ENCODE measurements at places on chromosomes 2 and 18.

DNA sequence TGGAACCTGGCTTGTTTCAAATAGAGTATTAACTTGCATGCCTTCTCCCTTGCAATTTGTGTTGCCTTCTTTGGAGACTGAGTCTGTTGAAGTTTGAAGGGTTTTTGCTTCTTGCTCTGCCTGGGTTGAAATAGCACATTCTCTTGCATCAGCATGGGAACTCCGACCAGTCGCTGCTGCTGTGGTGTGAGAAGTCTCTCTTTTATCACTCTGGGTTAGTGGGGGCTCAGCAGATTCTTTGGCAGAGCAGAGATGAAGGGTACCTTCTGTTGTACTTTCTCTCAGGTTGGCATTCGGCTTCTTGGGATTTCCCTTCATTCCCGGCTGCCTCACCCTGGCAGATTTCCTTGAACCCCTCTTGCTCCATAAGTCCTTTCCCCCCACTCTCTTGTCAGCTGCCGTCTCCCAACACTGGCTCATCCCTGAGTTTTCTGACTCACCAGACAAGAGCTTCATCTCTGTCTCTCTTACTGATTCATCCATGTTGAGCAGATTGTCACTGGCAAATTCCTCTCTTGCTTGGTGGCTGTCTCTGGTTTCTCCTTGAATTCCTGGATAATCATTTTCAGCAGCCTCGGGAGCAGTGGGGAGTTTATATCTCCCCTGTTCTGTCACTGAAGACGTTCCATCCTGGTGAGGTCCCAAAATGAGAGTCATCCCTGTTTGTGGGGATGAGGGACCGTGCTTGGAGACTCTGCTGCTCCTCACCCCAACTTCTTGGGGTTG lies 49.9 kb downstream of the ALPK2 start:
- no peak for DNase-seq

GRCh38 chr2:72629062-72629461 lies 196.8 kb downstream of the EXOC6B start:
- no peak for DNase-seq

- no peak for DNase-seq
Observed at GRCh38 chr2:137566387-137566786, 397.9 kb upstream of the HNMT start.

DNA sequence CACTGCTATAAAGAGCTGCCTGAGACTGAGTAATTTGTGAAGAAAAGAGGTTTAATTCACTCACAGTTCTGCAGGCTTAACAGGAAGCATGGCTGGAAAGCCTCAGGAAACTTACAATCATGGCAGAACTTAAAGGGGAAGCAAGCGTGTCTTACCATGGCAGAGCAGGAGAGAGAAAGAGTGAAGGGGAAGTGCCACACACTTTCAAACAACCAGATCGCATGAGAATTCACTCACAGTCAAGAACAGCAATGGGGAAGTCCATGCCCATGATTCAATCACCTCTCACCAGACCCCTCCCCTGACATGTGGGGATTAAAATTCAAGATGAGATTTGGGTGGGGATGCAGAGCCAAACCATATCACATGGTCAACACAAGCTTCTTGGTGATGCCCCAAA lies 34.7 kb upstream of the CDK5R2 start:
- no peak for DNase-seq

DNA sequence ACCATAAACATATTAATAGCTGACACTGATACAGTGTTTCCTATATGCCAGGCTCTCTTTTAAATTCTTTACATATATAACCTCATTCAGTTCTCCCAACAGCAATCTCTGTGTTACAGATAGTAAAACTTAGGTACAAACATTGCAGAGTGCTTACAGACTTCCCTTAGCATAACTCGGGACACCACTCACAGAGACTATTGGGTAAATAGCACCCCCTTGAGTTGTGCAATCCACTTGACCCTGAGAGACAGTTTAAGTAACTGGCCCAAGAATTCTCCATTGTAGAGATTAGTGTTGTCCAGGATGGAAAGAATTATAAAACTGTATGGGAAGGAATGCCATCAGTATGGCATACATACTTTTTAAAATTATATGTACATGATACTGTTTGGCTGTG lies 110.1 kb downstream of the POLE4 start:
- no peak for DNase-seq

DNA sequence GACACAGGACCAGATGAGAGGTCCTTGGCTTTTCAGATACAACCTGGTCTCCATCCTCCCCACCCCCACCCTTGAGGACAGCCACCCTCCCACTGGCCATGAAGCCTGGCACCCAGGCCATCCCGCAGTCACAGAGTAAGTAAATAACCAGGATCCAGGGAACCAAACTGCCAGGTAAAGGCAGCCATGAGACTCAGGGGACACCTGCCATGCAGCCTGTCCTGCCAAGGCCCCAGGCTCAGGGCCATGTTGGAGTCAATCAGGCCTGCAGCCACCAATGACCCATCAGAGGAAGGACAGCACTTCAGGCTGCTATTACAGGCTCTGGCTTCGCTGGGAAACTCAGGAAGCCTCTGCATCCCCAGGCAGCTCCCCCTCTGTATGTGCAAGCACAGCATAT lies 15.6 kb downstream of the SPATA3 start:
- no peak for DNase-seq

- DNase-seq, result no peak
Observed at GRCh38 chr2:172480301-172481218, 53.2 kb downstream of the ITGA6 start.

DNA sequence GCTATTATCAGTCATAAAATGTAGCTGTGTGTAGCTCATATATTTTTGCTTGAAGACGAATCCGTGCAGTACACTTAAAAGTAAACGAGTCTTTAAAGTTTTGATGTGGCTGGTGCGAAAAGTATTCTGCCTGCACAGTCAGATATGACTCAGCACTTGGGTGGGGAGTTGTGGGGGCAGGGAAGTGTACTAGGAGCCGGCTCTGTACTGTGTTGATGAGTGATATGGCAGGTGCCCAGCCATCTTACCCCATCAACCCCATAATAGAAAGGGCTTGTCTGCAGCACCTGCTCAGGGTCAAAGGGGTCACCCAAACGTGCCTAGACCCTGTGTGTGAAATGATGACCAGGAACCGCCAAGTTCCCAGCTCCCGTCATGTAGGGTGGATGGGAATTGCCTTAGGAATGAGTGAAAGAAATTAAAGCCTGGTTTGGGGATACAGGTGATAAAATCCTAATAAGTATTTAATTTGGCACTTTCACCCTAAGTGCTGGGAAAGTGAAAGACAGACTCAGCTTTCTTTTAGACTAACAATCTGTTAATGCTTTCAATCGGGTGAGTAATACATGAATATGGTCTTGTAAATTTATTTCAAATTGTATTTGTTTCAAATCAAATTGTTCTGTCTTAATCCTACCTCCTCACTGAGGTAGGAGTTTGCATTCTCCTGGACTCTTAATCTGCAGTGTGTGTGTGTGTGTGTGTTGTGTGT lies 48.0 kb downstream of the BCL2L11 start:
- DNase-seq, result no peak

GRCh38 chr2:1856475-1856874 lies 112.2 kb upstream of the PXDN start:
- DNase-seq, result no peak

DNA sequence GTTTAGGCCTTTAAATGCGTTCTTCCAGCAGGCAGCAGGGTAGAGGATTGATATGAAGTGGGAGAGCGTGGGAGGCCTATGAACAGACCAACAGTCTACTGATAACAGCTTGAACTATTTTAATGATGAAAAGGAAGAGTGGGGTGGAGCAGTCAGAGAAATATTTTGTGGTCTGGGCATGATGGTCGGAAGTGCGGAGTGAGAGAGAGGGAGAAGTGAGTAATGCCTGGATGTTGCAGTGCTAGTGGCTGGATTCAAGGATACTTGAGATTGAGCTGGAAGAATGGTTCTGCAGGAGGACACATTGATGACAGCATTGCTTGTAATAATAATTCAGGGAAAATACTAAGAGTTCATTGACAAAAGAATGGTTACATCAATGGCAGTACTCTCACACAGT lies 151.0 kb upstream of the DAPL1 start:
- no peak for DNase-seq

- DNase-seq, result no peak
Observed at GRCh38 chr18:6017171-6017570, 121.8 kb upstream of the TMEM200C start.

GRCh38 chr2:74578408-74578807 lies 23.9 kb downstream of the DOK1 start:
- no peak for DNase-seq

- DNase-seq, result no peak
Observed at GRCh38 chr2:135844301-135844895, 7.4 kb upstream of the LCT start.

DNA sequence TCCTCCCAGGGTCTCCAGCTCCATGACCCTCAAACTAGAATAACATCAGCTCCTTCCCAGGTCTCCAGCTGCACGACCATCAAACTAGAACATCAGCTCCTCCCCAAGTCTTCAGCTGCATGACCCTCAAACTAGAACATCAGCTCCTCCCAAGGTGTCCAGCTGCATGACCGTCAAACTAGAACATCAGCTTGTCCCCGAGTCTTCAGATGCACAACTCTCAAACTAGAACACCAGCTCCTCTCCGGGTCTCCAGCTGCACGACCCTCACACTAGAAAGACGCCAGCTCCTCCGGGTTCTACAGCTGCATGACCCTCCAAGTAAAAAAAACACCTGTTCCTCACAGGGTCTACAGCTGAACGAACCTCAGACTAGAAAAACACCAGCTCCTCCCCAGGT lies 312.9 kb upstream of the TFPI start:
- DNase-seq, result no peak

GRCh38 chr2:134739879-134740301 lies 21.1 kb upstream of the TMEM163 start:
- DNase-seq, result no peak

DNA sequence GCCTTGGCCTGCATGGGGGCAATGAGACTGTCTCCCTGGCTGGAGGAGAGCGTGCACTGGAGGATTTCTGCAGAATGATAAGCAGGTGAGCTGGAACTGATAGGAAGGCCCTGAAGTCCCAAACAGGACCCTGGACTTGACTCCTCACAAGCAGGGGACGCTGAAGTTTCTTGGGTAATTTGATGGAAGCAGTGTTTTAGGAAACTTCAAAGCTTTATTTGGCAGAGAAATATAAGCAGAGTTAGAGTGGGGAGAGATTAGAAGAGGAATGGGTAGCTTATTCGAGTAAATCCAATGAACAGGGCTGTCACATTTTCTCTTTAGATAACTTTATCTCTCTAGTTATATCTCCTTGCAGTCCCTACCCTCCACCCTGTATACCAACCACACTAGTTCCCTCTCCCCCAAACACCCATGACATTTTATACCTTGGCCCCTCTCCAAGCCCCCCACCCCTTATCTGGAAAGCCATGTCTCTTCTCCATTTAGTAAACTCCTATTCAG lies 73.6 kb upstream of the IGFBP5 start:
- no peak for DNase-seq

- DNase-seq, result no peak
Observed at GRCh38 chr18:28691496-28691840, 514.5 kb upstream of the CDH2 start.

Data from eye (tissue), 1 donor.